ENCODE measurements at places on chromosomes 1 and 21. TPM values are rescaled to one million over a fixed set of nuclear protein-coding genes. Genes with fewer than 3 reads are reported as not detected.
A peak's percentile ranks its signal among the peaks of the same experiment; 100 is the strongest.

DNA sequence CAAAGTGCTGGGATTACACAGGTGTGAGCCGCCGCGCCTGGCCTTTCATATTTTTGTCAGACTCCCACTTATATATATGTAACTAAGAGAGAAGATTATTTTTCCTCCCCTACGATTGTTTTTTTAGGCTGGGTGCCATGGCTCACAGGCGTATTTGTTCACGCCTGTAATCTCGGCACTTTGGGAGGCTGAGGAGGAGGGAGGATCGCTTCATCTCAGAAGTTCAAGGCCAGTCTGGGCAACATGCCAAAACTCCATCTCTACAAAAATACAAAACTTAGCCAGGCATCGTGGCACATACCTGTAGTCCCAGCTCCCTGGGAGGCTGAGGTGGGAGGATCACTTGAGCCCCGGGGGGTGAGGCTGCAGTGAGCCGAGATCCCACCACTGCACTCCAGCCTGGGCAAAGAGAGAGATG lies 23.9 kb upstream of the ITLN2 start:
- no peak for DNase-seq
- no peaks in the 10 kb centered on the region for H3K4me1 ChIP-seq
- no peaks in the 10 kb centered on the region for H3K36me3 ChIP-seq
- no peak overlapping the region for H3K27ac ChIP-seq
- peaks cover 19% of the 10 kb centered on the region for H3K27me3 ChIP-seq
- H3K4me3 ChIP-seq, result no peak overlapping the region

- H3K27me3 ChIP-seq, result no peaks in the 10 kb centered on the region
- DNase-seq, result peak; percentile 2
- H3K4me3 ChIP-seq, result no peak overlapping the region
- H3K4me1 ChIP-seq, result no peaks in the 10 kb centered on the region
These were observed 881.5 kb downstream of the BRINP3 start for GRCh38 chr1:189596197-189596596.

- DNase-seq, result peak; percentile 60
- H3K4me1 ChIP-seq, result peaks cover 40% of the 10 kb centered on the region
- no peak overlapping the region for H3K4me3 ChIP-seq
- no peaks in the 10 kb centered on the region for H3K27me3 ChIP-seq
These were observed 211.5 kb upstream of the USP24 start for GRCh38 chr1:55426619-55427018.

- H3K27me3 ChIP-seq, result no peaks in the 10 kb centered on the region
- no peak overlapping the region for H3K27ac ChIP-seq
- H3K36me3 ChIP-seq, result no peaks in the 10 kb centered on the region
- no peak overlapping the region for H3K4me3 ChIP-seq
These were observed 112.2 kb downstream of the DISP1 start for GRCh38 chr1:222927031-222927430.

DNA sequence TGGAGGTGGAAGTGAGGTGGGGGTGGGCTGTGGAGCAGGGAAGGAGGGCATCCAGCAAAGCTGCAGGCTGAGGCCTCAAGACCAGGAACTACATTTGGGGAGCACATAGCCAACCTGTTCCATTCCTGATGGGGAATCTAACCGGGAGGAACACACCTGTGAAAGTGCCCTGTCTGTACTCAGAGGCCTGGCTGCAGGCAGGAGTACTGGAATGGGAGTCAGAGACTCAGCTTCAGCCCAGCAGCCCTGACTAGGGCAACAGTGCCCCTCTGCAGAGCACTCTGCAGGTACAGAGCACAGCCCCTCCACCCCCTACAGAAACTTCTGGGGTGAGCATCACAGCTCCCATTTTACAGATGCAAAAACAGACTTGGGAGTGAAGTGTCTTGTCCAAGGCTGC lies 126.4 kb downstream of the DMRTB1 start:
- H3K27ac ChIP-seq, result no peak overlapping the region
- no peak for DNase-seq
- no peak overlapping the region for H3K4me3 ChIP-seq
- H3K27me3 ChIP-seq, result peaks cover 2% of the 10 kb centered on the region
- H3K4me1 ChIP-seq, result peaks cover 4% of the 10 kb centered on the region
- H3K36me3 ChIP-seq, result no peaks in the 10 kb centered on the region

Gene SLC37A1
- total RNA-seq, result 0.36 TPM

Gene GRHL3
- not detected for total RNA-seq
